Dermis microvascular lymphatic vessel endothelial cell (primary cell): ENCODE measurements at places on chromosomes 16 and 17.

- DNase-seq = no peak
Observed at GRCh38 chr17:5580969-5581368, 3.3 kb downstream of the NLRP1 start.

- DNase-seq = no peak
Observed at GRCh38 chr17:39508987-39509386, 47.7 kb downstream of the CDK12 start.

DNA sequence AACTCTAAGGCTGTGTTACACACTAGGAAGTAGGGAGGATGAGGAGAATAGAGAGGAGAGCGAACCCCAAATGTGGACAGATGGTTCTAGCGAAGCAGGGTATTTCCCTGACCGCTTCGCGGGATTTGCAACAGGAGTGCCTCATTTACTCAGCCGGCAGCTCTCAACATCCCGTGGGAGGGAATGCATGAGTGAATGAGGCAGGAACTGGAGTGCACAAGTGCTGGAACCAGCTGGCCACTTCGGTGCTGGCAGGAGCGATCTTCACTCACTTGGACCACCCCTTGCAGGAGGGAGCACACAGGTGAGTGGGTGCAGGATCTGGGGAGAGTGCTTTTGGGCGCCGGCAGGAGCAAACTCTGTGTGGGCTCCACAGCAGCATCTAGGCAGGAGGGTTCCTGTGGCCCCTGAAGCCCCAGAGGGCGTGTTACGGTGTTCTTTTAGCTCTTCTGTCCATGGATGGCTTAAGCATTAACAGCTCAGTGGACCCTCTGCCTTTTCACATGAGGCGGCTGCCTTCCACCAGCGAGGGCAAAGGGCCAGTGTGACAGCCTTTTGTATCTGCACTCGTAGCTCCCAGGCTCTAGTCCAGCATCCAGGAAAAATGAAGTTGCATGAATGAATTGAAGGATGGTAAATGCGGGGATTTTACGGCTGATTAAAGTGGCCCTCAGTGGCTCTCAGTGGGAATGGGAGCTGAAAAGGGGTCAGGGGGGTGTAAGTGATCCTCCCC is 17.4 kb upstream of the ZNHIT3 start:
- DNase-seq = no peak

DNA sequence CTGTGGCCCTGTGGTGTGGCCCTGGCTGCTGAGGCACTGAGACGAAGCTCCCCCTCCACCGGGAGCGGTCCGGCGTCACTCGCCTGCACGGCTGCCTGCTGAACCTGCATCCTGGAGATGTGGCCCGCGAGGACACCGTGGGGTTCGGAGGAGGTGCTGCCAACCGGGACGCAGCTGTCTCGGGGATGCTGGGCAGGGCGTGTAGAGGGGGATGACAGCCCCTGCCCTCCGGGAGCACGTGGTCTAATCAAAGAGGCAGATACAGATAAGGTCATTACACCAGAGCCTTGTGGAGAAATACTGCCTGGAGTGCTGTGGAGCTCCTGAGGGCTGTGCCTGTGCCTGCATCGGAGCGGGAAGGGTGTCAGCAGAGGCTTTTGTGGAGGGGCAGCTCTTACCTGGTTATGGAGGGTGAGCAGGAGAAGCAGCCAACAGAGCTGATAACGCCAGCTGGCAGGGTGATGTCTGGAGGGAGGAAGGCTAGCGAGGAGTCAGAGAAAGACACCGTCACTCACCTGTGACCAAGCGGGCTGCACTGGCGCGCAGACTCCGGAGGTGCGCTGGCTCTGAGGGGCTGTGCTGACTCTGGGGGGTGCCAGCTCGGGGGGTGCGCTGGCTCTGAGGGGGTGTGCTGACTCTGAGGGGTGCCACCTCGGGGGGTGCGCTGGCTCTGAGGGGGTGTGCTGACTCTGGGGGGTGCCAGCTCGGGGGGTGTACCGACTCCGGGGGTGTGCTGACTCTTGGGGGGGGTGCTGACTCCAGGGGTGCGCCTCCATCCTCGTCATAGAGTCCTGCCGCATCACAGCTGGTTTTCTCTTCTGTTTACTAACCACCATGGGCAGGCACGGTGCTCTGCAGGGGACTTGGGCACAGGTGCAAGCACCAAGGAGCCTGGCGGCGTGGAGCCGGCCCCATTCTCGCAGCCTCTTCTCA is 104.7 kb upstream of the CHMP6 start:
- DNase-seq = no peak

- DNase-seq = no peak
Observed at GRCh38 chr16:27781195-27781524, 231.2 kb downstream of the KATNIP start.

GRCh38 chr16:54341892-54342776 is 55.5 kb upstream of the IRX3 start:
- no peak for DNase-seq

- no peak for DNase-seq
Observed at GRCh38 chr17:9509236-9509816, 66.3 kb downstream of the STX8 start.

GRCh38 chr17:32992321-32993033 is 830 bp downstream of the SPACA3 start:
- no peak for DNase-seq

- no peak for DNase-seq
Observed at GRCh38 chr17:50893183-50893993, 27.2 kb upstream of the TOB1 start.

DNA sequence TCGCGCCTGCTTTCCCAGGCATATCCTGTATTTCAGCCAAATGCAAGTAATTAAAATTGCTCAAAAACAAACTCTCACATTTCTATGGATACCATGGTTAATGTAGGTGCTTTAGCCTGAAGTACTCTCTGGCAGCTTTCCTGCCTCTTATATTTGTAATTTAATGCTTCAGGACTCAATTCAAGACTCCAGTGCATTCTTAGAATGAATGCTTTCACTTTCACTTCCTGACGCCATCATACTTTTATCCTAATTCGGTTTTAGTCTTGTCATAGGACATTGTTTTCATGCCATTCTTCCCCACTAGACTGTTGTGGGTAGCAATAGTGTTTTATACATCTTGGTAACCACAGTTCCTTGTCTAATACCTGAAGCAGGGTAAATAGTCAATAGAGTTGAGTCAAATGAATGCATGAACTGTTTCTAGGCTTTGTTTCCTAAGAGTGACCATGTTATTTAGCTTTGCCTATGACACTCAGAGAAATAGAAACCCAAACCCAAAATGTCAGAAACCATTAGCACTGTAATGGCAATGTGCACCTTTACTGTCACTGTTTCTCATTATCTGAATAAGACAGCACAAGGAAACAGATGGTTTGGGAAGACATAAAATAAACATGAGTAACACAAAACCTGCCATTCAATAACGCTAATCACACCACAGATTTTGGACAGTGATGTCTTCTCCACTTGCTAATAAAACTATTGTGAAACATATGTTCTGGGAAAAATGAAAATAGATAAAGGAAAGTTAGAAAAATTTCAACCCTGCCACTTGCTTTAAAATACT is 705.5 kb downstream of the CDH11 start:
- no peak for DNase-seq

DNA sequence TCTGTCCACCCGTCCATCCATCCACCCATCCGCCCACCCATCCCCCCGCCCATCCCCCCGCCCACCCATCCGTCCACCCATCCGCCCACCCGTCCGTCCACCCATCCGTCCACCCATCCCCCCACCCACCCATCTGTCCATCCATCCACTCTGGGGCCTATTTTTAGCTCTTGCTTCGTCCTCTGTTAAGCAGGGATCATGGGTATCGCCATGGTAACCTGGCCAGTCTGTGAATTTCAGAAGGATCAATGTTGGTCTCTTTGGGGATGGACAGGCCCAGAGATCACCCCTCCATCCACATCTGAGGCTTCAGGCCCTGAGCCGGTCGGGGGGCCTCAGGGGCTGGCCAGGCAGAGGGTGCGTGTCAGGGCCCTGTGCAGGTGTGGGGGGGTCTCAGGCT is 15.2 kb upstream of the DPEP1 start:
- DNase-seq = no peak

DNA sequence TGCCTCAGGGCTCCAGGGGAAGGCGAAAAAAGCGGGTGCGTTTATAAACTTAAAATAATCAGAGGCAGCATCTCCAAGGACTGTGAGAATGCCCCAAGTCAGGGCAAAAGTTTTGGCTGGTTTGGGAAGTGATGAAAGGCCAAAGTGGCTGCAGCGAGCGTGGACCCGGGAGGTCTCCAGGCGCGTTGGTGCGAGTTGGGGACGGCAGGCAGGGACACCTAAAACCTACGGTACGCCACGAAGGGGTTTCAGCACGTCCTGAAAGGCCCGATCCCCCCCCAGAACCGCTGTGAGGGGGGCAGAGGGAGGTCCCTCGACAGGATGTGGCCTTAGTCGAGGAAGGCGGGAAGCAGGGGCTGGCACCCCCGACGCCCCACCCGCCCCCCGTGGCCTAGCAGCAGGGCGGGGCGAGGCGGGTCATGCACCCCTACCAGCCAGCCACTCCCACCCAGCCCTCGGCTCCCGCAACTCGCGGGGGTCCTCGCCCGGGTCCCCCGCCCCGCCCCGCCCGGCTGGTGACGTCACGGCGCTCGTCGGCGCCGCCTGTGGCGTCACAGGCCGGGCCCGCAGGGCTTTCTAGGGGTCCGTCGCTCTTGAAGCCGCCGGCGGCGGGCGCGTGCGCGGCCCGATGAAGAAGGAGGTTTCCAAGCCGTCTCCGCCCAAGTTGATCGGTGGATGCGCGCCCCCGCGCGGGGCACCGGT is at the start of gene MYCBPAP:
TSS of gene MYCBPAP (plus strand) at position 569 of the 702 bp plus-strand sequence. CDS start 236 bp downstream, outside the sequence.
- DNase-seq = peak; percentile 30

- DNase-seq = peak; percentile 65
Observed at GRCh38 chr17:1039511-1040215, 42.7 kb downstream of the TIMM22 start.

DNA sequence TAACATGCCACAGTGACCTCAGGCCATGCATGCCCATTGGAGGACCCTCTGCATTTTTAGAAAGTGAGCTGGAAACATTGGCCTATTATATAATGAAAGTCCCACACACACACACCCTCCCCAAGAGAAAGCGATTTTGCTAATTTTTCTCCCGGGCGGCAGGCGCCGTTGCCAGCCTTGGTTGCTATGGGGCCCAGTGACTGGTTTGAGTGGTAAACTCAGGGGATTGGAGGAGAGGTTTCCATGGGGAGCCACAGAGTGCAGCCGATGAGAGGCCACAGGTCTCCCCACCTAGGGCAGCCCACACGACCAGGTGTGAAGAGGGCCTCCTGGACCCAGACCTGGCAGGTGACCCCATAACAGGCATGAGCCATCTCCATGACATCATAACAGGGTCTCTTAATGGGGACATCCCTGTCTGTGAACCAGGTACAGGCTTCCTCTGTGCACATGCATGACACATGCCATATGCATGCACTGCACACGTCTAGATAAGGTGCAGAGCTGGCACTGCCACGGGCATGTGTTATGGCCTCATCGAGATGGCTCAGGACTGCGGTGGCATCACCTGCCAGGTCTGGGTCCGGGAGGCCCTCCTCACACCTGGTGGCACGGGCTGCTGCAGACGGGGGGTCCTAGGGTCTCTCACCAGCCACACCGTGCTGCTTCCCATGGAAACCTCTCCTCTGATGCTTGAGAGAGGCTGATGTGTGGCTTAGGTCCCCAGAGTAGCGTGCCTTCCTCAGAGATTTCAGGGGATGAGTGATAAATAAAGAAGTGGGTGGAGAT is 144.1 kb downstream of the RBFOX3 start:
- no peak for DNase-seq

GRCh38 chr17:27294689-27295630 is 1.0 kb downstream of the WSB1 start:
- DNase-seq = peak; percentile 85

- DNase-seq = no peak
Observed at GRCh38 chr16:58119509-58119845, 9.7 kb downstream of the CFAP20 start.

- no peak for DNase-seq
Observed at GRCh38 chr17:28949185-28950016, 1.9 kb downstream of the PHF12 start.

GRCh38 chr17:688100-688989 is 26.3 kb downstream of the VPS53 start:
- peak; percentile 32 for DNase-seq

GRCh38 chr16:47888142-47888541 is 267.7 kb downstream of the ABCC12 start:
- DNase-seq = no peak

GRCh38 chr17:35764123-35764991 is 3.7 kb downstream of the C17orf50 start:
- DNase-seq = peak; percentile 91

GRCh38 chr17:45828171-45828570 is 16.5 kb upstream of the SPPL2C start:
- DNase-seq = no peak

GRCh38 chr17:11138023-11138422 is 103.0 kb upstream of the SHISA6 start:
- no peak for DNase-seq

GRCh38 chr17:81416612-81417011 is 21.4 kb downstream of the BAHCC1 start:
- no peak for DNase-seq

DNA sequence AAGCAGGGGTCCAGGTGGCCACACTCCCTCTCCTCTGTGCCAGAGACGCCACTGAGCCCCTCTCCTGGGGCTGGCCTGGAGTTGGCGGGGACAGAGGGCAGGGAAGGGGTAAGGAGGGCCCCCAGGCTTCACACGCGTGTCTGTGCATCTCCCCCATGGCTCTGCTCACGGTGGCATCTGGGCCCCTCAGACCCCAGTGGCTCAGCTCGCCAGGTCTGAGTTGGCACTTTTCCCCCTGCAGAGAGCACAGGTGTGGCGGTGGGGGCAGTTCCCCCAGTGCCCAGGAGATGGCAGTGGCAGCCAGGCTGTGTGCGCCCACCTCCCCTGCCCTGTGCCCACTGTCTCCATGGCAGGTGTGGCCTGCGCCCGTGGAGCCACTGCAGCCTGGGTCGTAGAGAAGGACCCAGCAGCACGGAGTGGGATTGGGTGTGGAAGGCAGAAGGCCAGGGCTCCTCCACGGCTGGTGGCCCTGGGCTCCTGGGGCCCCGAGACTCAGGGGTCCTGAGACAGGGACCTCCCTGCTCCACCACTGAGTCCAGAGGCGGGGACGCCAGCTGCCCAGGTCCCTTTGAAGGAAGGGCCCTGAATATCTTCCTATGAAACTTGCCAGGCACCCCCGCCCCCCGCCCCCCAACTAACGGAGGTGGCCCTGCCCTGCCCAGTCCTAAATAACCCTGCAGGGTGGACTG is 4.3 kb upstream of the APRT start:
- DNase-seq = peak; percentile 44

DNA sequence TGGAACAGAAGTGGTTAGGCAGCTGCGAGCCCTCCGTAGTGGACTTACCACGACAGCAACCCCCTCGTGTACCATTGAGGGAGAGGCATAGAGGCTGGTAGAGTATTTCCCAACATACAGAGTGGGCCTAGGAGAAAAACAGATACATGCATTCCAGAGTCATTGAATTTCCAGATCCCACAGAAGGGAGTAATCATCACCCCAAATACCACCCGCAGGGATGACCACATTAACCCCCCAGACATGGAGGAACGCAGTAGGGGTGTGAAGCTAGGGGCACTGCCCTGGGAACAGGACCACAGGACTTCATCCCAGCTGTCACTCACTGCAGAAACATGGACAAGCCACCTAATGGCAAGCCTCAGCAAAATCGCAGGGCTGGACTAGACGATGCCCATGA is 44.7 kb upstream of the ICAM2 start:
- no peak for DNase-seq
